CD4-positive, alpha-beta T cell treated with Interferon gamma for 1 hour (primary cell): ENCODE measurements at places on chromosomes 16 and 17.
A peak's percentile ranks its signal among the peaks of the same experiment; 100 is the strongest.

DNA sequence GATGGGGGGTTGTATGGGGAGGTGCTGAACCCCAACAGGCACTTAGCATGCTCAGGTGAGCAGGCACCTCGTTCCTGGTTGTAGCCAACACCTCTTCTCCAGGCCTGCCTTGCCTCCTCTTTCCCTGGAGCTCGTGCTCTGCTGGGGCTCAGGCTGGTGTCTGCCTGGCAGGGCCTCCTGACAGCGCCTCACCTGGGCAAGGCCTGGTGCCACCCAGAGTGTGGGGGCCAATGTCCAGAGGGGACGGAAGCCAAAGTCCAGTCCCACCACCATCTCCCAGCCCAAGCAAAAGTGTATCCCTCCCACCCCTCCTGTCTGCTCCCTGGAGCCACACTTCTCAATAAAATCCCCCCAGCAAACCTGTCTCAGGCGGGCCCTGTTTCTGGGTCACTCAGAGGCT is 304.2 kb upstream of the TNRC6C start:
- DNase-seq: no peak

DNA sequence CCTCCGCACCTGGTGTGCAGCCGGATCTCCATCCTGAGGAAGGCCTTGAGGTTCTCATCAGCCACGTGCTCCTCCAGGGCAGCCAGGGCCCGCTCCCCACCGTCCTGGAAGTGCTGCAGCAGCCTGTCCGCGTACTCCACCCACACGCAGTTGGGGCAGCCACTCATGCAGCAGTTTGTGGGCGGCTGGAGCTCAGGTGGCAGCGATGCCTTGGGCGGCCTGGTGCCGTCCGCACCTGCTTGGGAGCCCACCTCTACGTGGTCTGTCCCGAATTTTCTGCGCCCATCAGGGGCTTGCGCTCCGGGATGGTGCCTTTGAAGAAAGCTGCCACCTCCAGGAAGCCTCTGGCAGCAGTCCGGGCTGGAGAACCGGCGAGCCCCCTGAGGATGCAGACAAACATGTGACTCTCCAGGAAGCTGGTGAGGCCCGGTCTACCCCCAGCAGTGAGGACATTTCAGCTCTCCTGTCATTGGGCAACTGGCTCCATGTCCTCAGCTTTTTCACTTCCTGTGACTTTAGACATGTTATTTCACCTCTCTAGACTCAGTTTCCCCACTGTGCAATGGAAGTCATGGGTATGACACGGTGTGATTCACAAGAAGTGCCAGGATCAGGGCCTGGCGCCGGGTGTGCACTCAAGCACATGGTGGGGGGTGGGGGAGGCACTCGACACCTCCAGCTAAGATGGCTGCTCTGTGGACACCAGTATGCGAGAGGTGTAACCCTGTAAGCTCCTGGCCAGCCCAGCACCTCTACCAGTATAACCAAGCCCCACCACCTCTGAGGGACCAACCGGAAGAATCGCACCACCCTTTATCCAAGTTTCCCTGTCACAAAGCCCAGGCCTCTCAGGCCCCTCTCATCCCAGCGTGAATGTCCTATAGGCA is 957 bp downstream of the OXLD1 start:
- peak; percentile 32 for DNase-seq

DNA sequence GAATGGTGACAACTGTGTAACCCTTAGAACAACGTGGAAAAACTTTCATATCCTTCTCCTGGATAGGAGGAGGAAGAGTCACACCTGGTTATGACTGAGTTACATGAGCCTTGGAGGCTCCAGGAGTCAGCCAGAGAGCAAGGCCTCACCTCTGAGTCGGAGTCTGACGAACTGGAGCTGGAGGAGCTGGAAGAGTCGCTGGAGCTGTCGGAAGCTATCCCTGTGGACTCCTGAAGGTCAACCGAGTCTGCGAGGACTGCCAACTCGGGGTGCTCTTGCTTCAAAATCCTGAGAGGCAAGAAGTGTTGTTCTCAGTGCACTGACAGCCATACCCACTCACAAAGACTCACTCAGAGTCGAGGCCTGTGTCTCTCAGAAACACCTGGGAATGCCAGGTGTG is 6.2 kb downstream of the JMJD6 start:
- DNase-seq: no peak

DNA sequence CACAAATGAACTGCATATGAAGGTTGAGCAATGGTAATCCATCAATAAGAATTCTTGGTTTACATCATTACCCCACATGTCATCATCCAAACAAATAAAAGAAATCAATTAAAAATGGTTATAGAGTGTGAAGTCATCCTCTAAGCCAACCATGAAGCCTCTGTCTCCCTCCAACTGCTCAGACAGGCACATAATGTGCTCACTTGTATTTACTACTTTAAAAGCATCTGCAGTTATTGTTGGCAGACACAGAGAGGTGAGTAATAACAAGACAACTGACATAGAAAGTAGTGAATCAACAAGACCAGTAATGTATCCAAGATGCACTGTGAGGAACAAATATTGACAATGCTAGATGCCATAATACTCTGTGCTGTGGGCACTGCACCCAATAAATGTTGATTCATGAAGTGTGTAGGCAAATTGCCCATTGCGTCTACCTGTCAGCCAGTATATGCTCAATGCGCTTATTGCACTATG is 20.0 kb downstream of the ADAMTS18 start:
- no peak for DNase-seq

DNA sequence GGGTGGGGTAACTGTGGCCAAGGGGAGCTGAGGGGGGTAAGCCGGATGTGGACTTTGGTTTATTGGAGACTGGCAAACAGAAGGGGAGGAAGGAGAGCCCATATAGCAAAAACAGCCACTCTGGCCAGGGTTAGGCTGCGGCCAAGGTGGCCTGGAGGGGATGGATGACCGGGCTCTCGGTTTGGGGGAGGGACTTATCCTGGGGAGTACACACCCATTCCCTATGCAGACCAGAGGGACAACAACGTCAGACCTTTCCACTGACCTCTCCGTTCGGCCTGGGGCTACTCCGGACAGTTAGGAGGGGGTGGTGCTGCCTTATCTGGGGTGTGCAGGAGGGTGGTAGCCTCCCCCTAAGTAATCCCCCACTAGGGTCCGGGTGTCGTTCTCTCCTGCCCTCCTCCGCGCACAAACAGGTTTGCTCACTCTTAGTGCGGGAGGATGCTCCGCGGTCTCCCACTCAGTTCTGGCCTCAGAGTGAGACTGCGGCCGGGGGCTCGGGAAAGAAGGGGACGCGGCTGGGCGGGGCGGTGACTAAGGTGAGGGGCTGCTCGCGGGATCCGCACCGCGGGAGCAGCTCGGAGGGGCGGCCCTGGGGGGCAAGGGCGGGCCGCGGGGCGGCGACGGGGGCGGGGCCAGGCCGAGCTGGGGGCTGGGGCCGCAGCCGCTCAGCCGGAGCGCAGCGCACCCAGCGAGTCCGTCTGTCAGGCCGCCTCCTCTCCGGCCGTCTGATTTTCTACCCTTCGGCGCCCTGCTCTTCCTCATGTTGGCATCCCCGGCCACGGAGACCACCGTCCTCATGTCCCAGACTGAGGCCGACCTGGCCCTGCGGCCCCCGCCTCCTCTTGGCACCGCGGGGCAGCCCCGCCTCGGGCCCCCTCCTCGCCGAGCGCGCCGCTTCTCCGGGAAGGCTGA is at the start of gene WNK4:
Gene WNK4 (plus strand): TSS at position 675 of the 915 bp plus-strand sequence. CDS start 89 bp downstream, at position 764.
- DNase-seq: no peak

DNA sequence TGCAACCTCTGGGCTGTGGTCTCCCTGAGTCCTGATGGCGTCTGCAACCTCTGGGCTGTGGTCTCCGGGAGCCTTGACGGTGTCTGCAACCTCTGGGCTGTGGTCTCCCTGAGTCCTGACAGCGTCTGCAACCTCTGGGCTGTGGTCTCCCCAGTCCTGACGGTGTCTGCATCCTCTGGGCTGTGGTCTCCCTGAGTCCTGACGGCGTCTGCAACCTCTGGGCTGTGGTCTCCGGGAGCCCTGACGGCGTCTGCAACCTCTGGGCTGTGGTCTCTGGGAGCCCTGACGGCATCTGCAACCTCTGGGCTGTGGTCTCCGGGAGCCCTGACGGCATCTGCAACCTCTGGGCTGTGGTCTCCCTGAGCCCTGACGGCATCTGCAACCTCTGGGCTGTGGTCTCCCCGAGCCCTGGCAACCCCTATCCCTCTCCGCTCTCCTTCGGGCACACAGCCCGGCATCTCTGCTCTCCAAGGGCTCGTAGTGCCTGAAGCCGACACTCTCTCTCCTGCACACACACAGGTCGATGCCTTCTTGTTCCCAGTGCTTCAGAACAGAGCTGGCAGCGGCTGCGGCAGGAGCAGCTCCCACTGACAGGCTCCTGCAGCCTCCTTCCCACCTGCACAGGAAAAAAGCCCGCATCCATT is 45.6 kb downstream of the METRNL start:
- peak; percentile 51 for DNase-seq

DNA sequence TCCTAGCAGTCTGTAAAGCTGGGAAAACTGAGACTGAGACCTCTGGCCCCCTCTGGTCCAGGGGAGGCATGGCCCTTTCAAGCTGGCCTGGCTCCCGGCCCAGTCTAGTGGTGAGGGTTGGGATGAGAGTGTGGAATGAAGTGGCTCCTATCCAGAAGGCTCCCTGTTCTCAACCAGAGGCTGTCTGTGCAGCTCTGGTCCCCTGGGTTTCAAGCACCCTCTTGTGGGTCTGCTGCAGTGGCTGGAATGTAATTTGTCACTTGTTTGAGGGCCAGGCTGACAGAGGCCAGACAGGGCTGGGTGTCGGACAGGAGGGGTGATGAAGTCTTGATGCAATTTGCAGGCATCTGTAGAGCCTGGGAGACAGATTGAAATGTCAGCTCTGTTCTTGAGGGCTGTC is 22.1 kb upstream of the PHF12 start:
- no peak for DNase-seq

DNA sequence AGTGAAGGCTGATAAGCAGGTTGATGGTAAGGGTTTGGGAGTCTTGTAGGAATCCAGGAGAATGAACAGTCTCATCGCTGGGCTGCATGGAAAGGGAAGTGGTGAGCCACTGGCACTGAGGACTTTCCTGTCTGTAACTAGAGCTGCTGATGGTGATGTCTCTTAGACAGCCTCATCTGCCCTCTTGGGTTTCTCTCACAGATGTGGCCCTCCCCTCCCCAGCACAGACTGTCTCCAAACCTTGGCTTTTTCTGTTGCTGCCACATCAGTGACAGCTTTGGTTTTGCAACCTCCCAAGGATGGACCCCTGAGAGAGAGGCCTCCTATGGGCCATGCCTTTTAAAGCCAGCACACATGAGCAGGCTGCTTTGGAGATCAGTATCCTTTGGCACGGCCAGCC is 16.9 kb downstream of the PLCG2 start:
- DNase-seq: no peak

GRCh38 chr16:88805887-88806393 is 2.4 kb downstream of the CDT1 start:
- no peak for DNase-seq

GRCh38 chr17:17726458-17727060 is 45.3 kb downstream of the RAI1 start:
- DNase-seq: no peak

DNA sequence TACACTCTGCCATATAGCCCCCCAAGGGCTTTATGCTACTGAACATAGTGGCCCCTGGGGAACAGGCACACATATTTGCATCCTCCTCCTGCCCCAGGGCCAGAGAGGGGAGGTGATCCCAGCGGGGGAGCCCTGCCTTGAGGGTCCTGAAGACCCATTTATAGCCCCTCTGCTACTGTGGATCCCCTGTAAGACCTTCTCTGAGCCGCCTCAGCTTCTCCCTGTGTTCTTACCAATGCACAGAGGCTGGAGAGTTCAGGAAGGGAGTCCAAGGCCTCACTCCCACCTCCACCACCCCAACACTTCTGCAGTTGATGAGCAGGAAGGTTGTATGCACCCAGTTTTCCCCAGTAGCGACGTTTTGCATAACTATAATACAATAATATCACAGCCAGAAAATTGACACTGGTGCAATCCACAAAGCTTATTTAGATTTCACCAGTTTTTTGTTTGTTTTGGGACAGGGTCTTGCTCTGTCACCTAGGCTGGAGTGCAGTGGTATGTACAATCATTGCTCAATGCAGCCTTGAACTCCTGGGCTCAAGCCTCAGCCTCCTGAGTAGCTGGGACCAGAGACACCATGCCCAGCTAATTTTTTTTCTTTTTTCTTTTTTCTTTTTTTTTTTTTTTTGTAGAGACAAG is 1.3 kb upstream of the FAM83G start:
- no peak for DNase-seq

- DNase-seq: peak; percentile 33
Observed at GRCh38 chr17:34378664-34379101, 15.7 kb upstream of the CCL1 start.

DNA sequence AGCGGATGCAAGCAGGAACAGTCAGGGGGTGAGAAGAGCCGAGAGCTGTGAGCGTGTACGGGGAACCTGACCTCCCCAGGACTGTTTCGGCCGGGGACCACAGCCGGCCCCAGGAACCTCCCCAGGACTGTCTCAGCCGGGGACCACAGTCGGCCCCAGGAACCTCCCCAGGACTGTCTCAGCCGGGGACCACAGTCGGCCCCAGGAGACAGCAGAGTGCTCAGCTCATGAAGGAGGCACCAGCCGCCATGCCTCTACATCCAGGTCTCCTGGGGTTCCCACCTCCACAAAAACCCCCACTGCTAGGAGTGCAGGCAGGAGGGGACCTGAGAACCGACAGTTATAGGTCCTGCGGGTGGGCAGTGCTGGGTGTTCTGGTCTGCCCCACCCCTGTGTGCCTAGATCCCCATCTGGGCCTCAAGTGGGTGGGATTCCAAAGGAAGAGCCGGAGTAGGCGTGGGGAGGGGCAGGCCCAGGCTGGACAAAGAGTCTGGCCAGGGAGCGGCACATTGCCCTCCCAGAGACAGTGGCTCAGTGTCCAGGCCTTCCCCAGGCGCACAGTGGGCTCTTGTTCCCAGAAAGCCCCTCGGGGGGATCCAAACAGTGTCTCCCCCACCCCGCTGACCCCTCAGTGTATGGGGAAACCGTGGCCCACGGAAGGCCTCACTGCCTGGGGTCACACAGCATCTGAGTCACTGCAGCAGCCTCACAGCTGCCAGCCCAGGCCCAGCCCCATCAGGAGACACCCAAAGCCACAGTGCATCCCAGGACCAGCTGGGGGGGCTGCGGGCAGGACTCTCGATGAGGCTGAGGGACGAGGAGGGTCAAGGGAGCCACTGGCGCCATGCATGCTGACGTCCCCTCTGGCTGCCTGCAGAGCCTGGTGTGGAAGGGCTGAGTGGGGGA is 4.3 kb downstream of the RHBDF1 start:
- DNase-seq: no peak
